ENCODE measurements at places on chromosomes 7 and 10.

DNA sequence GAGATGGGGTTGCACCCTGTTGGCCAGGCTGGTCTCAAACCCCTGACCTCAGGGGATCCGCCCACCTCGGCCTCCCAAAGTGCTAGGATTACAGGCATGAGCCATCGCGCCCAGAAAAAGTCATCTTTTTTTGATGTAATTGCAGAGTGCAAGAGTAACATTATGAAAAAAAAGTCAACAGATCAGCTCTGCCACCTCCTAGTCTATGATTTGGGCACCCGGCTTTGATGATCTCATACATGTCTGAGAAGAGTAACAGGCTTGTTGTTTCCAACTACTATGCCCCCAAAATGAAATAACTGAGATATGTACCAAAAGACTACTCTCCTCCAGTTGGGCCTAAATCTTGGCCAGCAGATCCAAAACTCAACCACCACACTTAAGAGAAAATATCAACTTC is 40.8 kb downstream of the VOPP1 start:
- DNase-seq: no peak

- peak; percentile 30 for DNase-seq
Observed at GRCh38 chr7:81956520-81956919, 186.7 kb upstream of the HGF start.

DNA sequence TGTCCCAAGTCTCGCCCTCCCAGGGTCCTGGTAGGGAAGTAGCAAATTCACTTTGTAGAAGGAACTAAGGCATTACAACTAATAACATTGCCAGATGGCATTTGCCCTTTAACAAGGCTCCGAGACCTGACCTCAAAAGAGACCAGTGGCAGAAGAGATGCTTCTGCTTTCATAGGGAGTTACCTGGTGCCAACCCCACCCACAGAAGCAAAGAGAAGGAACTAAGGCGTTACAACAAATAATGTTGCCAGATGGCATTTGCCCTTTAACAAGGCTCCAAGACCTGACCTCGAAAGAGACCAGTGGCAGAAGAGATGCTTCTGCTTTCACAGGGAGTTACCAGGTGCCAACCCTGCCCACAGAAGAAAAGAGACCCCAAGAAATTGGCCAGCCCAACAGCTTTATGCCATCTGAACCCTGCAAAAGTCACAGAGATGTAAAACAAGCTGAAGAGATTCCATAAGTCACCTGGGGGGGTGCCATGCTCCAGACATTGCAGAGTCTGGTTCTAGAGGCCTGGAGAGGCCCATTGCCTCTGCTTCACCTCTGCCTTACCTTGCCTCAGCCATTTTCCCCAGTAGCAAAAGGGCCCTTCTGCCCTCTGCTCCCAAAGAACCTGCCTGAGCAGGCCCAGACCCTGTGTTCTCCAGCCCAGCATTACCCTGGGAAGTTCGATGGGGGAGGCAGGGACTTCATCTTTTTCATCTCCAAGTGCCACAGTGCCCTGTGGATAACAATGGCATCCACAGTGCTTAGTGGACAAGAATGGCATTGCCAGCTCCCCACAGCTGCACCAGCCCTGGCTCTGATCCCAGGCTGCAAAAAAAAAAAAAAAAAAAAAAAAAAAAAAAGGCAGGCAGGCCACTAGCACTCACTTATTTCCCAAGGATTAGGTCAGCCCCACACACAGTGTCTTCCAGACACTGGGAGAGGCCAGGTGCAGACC is 179.5 kb upstream of the PLXNA4 start:
- DNase-seq: no peak

DNA sequence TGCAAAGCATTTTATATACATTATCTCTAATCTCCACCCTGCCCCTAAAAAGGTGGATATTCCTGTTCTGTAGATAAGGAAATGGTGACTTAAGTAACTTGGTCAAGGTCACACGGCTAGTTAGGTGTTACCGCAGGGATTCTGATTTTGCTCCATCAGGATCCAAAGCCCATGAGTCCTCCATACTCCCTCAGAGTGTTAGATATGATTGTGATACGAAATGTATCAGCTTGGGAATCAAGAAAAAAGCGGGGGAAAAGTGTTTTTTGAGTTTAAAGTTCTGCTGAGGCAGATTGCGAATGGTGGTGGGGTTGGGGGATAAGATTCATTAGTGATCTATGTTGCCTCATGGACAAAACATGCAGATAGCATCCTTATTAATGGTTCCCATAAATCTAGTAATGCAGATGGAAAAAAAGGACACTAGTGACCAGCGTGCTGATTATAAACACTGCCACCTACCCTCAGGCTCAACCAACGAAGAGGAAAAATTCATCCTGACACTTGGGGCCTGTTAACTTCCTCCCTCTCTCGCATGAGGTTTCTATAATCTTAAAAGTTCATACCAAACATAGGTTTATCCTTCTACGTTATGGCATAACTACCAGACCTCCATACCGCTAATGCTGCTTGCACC is 2.3 kb downstream of the ICA1 start:
- DNase-seq: no peak
